ENCODE measurements at places on chromosomes 12 and 14.

DNA sequence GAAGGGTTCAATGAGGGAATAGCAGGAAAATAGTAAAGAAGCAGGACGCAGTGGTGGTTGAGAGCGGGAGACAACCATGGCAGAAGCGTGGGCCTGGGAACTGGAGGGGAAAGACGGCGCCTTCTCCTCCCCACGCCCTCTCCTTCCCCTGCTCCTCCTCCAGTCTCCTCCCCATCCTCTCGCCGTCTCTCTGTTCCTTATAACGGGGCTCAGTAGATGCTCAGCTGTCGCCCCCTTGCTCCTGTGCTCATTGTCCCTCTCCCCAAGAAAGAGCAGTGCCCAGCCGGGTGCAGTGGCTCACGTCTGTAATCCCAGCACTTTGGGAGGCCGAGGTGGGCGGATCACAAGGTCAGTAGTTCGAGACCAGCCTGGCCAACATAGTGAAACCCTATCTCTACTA lies 142.0 kb downstream of the BCL11B start:
- no peak for DNase-seq

DNA sequence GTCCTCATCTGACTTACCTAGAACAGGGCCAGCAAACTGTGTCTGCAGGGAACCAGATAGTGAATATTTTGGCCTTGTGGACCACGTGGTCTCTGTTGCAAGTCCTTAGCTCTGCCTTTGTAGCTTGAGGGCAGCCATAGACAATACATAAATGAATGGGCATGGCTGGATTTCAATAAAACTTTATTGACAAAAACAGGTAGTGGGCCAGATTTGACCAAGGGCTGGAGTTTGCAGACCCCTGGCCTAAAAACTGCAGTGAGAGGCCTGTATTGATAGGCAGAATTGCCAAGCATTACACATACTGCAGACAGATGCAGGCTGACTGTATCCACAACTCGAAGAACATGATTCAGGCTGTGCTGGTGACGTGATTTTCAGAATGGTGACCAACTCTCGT lies 25.3 kb downstream of the CCDC63 start:
- no peak for DNase-seq

GRCh38 chr12:90254796-90255195 lies 546.2 kb upstream of the ATP2B1 start:
- DNase-seq, result no peak

GRCh38 chr12:16002880-16003279 lies 91.7 kb downstream of the DERA start:
- DNase-seq, result no peak

DNA sequence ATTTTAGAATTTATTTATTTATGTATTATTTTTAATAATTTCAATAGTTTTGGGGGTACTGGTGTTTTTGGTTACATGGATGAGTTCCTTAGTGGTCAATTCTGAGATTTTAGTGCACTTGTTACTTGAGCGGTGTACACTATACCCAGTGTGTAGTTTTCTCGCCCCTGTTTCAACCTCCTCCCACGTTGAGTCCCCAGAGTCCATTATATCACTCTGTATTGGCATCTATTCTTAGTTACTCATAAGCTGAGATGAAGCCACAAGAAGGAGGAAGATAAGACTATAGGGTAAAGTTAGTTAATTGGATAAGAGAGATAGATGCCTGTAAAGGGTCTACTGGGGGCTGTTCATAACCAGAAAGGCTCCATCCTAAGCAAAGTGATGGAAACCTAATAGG lies 4.0 kb downstream of the C1S start:
- DNase-seq, result no peak

GRCh38 chr14:74582910-74583581 lies 29.0 kb downstream of the LTBP2 start:
- no peak for DNase-seq

DNA sequence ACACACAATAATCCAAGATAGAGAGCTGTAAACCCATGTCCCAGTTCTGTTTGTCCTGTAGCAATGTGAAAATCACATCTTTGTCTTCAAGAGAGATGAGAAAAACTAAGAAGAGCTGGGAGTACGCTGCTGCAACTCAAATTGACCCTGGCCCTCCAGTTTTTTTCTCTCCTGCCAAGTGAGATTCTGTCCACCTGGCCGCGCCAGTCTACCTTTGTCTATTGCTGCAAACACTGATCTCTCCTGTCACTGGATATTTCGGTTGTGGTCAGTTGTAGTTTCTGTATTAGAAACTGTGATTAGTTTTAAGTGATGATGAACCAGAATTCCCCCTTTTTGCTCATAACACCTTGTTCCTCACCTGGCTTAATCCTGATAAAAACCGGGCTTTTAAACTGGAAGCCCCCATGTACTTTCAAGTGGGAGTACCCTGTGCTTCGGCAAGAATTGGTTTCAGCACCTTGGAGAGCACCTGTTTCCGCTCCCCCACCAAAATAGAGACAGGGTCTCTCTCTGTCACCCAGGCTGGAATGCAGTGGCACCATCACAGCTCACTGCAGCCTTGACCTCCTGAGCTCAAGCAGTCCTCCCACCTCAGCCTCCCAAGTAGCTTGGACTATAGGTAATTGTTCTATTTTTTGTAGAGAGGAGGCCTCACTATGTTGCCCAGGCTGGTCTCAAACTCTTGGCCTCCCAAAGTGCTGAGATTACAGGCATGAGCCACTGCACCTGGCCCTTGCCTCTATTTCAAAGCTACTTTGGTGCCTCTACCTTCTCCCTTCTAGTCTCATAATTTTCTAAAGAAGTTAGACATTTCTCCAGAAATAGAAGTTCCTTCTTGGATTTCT lies 156.8 kb downstream of the PHETA1 start:
- DNase-seq, result no peak

GRCh38 chr12:51819736-51820525 lies 28.6 kb downstream of the FIGNL2 start:
- DNase-seq, result no peak

All from stimulated activated CD4-positive, alpha-beta T cell treated with anti-CD3 and anti-CD28 coated beads, TNF-alpha, amount 100 ng/mL, for 48 hours (primary cell).